NCI-H1417 treated with DMSO at 0.1 percent for 48 hours (cell line): ENCODE measurements at places on chromosomes 4 and X.

DNA sequence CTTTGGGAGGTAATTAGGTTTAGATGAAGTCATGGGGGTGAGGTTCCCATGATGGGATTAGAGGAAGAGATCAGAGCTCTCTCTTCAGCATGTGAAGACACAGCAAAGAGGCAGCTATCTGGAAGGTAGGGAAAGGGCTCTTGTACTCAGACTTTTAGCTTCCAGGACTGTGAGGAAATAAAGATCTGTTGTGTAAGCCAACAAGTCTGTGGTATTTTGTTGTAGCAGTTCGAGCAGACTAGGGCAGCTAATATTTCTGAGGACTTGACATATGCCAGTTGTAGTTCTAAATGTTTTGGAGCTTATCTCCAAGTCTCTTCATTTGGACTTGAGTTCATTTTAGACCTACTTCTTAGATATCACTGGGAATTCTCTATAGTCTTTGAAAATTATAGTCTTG is 137.3 kb upstream of the PDE5A start:
- DNase-seq = no peak

DNA sequence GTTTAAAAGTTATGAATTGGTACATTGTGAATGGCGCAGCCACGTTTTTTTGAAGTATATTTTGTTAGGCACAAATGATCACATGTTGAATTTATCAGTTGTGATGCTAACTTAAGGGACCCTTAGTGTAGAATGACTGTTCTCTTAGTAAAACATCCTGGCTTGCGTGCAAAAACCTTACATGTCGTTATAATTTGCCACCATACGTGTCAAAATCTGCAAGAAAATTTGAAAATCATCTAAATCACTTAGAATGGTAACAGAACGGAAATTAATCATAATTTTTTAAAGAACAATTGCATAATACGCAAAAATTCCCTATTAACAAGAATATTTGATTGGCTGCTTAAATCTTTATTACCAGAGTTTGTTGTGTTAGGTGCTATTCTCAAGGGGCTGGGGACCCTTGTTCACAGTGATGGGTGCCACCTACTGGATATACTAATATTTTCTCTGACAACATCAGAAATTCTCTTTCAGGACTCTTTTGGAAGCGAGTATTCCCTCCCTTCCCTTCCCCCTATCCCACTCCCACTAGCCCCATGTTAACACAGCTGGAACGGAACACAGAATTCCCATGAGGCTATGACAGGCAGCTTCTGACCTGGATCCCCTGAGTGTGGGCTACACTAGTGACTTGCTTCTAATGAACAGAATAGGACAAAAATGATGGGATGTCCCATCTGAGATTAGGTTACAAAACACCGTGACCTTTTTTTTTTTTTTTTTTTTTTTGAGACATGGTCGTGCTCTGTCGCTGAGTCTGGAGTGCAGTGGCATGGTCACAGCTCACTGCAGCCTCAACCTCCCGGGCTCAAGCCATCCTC is 71.8 kb downstream of the SUPT20HL2 start:
- DNase-seq = peak; percentile 5

DNA sequence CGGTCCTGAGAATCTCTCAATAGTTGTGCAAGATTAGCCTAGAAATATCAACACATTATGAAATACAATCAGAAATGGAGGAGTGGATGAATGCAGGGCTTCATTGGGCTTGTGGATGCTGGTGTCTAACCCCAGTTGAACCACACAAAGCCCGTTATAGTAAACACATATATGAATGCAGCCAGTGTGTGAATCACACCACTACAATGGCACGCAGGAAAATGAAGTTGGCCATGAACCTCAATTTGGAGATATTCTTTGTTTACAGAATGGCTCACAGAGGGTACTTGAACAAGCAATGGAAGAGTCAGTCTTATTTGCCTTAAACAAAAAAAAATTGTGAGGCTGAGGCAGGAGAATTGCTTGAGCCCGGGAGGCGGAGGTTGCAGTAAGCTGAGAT is 57.8 kb downstream of the SOD3 start:
- no peak for DNase-seq

DNA sequence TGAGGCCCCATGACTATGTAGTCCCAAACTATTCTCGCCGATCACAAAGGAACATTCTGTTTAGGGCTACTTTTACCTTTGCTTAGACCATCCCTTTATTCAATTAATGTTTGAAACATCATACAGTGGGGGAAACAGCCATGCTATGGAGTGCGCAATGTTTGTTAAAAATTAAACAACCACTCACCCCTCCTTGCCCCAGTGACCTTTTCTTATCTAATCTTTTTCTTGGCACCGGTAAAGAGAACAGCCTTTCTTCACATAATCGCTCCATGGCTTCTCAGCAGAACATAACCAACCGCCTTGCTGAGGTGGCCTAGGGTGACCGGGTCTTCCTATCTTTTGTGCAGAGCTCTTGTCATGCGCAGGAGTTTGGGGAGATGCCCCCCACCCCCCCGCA is 152.6 kb downstream of the VCX3A start:
- no peak for DNase-seq

DNA sequence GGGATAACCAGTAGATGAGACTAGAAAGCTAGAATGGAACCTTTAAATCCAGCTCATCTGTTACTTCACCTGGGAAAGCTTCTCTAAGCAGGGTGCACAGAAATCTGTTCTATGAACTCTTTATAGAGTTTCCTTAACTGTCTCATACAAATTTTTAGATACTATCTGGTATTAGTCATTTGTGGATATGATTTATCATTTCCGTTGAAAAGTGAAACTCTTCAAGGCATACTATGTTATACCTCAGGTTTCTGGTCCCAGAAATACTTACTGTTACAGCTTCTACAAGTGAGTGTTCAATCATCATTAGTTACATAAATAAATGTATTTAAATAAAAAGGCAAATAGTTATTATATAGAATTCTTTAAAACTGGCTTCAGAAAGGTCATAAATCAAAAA is 298.3 kb upstream of the AGA start:
- DNase-seq = no peak

DNA sequence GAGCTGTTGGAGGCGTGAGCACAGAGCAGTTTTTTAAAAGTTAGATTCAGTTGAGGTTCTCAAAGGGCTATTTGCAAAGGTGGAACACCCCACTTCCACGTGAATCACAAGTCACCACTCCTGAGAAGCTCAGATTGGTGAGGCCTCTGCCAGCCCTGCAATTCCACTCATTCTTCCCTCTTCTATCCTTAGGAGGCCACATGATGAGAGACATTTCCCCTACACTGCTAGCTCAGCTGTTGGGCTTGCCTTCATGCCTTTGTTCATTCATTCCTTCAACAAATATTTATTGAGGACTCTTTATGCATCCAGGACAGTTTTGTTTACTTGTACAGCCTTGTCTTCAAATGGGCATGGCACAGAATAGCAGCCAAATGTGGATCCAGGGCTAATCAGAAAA is 3.7 kb downstream of the SRPX2 start:
- DNase-seq = no peak

GRCh38 chr4:44319129-44319528 is 129.5 kb downstream of the KCTD8 start:
- no peak for DNase-seq

- DNase-seq = no peak
These were observed 232.6 kb upstream of the BOD1L1 start for GRCh38 chr4:13860126-13860525.

DNA sequence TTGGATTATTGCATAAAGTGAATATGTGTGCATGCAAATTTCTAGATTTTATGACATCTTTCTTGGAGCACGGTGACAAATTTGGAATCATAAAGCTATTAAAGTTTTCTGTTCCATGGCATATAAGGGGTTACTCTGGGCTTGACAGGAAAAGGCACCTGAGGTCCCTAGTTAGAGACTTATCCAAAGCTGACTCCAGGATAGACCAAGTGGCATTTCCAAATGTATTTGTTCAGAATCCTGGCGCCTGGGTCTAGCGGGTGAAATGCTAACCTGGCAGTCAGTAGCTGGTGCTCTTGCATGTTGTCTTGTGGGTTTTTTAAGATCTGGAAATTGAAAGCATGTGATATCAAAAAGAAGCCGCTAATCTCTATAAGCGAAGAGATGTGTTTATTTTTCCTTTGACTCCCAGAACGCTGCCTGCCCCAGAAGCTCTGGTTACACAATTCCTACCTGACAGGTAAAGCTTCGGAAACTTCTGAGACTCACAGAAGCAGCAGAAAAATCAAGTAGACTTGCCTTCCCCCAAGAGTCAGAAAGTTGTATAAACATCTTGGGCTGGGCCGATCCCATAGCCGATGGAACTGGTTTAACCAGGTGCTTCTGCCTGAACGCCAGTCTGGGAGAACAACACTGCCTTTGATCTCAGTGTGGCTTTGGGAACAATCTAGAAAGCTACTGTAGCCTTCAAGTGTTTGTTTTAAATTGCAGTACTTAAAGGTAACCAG is 12.9 kb upstream of the ZCCHC4 start:
- DNase-seq = no peak

DNA sequence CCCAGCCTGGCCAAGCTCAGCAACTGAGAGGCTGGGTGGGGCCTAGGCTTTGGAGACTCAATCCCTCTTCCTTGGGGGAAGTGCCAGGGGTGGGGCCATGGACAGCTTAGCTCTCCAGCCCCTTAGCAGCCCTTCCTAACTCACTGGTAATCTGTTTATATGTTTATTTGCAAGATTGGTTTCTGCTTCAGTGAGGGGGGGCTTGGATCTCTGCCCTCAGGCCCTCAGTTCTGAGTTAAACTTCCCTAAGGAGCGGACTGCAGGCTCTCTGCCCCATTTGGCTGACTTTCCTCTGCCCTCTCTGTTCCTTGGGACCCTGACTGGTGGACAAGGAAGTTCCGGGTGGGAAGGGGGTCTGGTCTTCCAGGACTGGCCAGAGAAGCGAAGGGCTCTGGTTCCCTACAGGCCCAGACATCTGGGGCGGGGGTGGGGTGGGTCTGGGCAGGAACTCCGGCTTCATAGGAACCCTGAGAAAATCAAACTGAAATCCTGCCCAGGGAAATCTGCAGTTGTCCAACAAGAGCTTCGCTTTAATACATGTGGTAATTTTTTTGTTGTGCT is 51.4 kb downstream of the NALF2 start:
- DNase-seq = no peak

DNA sequence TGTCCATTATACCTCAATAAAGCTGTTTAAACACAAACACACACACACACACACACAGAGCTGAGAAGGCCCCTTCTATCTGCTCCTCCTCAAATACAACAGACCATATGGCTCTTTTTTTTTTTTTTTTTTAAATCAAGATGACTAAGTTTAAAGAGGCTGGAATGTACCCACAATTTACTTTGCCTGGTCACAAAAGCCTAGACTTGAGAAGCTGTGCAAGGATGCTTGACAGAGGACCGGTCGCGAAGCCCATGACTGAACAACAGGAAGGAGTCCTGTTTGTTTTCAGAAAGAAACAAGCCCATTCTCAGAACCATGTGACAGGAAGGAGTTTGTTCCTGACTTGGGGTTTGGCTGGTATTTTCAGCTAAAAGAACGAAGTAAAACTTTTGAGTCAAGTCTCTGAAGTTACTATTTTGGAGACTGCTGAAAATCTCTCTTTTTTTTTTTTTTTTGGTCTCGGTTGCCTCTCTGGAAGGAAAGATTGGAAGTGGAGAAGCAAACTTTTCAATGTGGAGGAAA is 650.9 kb upstream of the TENM3 start:
- DNase-seq = no peak

DNA sequence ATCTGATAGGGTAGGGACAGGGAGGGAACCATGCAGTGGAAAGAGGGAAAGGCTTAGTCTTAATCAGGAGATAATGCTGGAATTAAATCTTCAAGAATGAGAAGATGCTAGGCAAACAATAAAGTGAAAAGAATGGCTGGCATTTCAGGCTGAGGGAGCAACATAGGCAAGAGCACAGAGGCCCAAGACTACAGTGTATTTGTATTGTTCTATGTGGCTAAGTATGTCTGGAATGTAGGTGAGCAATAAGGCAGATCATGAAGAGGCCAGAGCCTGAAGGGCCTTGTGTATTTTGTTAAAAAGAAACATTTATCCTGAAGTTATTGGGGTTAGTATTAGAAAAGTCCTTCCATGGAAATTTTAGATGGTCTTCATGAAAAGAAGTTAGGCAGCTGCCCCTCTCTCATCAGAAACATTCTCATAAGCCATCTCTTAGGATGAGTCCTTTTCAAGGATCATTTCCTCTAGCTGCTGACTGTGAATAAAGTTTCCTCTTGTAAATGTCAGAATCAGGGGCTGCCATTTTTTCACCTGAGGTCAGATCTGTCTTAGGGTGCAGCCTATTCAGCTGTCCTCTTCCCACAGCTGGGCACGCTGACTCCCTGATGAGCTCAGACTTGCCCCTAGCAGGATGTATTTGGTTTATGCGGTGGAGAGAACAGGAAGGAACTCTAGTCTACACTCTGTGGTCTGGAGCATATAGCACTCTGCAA is 46.3 kb downstream of the ATP10D start:
- no peak for DNase-seq

GRCh38 chrX:53695946-53696549 is 9.5 kb upstream of the HUWE1 start:
- DNase-seq = no peak

GRCh38 chr4:95830651-95831050 is 9.2 kb upstream of the PDHA2 start:
- DNase-seq = no peak

DNA sequence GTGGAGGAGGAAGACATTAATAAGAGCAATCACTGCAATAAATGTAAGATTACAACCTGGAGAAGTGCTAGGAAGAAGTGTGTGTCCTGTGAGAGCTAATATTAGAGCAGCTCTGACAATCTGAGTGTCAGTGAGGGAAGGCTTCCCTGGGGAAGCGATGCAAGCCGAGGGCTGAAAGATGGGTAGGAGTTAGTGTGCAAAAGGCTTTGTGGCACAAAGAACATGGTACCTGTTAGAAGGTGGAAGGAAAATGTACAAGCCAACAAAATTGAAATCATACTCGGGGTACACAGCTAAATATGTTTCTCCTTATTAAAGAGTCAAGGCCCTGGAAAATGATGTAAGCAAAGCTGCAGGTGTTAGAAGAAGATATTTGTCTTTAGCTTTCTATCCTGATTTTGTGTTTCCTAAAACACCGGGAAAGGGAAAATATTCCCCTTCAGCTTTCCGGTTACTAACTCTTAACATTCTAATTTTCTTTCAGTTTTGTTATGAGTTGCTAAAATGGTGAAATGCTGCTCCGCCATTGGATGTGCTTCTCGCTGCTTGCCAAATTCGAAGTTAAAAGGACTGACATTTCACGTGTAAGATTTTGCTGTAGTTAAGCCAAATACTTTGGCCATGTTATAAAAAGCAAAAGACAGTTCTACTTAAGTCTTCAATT is 808 bp downstream of the THAP6 start:
- no peak for DNase-seq

DNA sequence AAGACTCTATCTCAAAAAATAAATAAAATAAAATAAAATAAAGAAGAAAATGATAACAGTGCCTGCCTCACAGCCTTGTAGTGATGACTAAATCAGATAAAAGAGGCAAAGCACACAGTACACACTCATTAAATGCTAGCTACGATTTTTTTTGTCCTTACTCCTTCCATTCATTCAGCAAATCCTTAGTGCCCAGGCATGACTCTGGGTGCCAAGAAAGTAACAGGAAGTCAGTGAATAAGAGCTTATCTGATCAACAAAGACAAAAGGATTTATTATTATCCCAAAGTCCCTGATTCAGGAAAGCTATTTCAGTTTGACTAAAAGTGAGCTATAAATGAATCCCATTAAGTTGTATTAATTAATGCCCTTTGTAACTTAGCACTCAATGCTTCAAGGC is 92.7 kb downstream of the SH3KBP1 start:
- no peak for DNase-seq
